ENCODE measurements at places on chromosomes 2 and 18.

DNA sequence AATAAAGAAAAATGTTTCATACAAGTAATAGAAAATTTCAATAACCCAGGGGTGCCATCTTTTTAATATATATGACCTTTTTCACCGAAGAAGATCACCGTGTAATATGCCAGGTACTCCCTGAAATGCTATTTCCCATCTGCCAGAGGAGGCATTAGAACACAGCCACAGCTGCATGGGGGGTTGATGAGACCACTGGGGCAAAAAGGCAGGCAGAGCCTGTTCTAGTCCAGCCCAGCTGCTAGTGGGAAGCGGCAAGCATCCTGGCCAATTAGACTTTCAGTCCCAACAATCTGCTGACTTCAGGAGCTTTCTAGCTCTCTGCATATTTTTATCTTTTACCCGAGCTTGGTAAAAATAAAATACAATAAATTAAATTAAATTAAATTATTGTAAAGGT lies 362.6 kb downstream of the RIT2 start:
- DNase-seq = no peak

DNA sequence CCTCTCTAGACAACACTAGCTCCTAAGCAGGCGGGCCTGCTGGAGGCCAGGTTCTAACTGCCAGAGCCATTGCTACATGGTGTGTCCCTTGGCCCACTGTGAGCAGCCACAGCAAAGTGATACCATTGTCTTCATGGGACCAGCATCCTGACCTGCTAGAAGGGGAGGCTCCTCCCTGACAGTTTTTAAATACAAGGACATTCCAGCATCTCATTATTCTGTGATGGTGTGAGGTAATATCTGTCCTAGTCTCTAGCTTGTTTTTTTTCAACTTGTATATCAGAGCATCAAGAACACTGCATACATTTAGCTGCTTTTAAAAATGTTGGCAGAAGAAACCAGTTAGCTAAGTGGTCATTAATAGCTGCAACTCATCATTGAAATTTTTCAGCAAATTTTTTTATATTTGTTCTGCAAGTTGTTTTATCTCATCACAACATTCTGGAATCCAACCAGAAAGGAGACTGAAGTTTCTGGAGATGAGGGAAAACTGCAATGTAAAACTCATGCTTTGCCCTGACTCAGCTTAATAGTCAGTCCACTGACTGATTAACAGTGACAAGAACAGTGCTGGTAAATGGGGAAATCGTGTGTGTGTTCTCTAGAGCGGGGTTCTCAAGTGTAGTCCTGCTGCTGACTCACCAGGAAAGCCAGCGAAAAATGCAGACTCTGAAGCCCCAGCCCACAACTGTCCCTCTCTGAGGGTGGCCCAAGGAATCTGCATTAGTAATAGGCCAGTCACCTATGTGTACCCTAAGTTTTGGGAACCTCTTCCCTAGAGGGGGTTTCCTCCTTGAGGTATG lies 17.8 kb downstream of the MAPRE3 start:
- peak; percentile 47 for DNase-seq

DNA sequence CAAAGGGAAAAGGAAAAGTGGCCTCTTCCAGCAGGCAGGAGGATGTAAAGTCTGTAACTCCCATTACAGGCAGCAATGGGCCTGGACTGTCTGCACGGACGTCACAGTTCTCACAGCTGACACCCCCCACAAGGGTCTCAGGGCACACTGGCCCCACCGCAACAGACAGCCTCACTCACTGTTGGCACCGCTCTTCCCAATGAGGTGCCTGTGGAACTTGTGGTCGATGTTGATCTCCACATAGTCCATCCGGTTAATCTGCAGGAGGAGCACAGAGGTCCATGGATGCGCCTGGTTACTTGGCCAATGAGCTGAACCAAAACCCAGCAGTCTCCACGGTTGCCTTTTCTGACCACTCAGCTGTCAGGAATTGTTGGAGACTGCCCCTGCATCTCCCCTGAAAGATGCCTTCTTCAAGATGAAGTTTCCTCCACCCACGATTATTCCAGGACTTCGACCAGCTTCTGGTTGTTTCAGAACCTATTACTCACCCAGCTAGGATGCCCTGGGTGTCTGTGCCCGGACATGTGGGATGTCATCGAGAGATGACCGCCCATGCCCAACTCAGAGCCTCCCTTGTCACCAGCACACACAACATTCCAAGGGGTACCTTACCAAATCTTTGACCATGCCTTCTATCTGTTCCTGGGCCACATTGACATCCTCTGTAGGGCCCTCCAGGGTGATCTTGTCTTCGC lies 62.5 kb downstream of the HDLBP start:
- DNase-seq = no peak

DNA sequence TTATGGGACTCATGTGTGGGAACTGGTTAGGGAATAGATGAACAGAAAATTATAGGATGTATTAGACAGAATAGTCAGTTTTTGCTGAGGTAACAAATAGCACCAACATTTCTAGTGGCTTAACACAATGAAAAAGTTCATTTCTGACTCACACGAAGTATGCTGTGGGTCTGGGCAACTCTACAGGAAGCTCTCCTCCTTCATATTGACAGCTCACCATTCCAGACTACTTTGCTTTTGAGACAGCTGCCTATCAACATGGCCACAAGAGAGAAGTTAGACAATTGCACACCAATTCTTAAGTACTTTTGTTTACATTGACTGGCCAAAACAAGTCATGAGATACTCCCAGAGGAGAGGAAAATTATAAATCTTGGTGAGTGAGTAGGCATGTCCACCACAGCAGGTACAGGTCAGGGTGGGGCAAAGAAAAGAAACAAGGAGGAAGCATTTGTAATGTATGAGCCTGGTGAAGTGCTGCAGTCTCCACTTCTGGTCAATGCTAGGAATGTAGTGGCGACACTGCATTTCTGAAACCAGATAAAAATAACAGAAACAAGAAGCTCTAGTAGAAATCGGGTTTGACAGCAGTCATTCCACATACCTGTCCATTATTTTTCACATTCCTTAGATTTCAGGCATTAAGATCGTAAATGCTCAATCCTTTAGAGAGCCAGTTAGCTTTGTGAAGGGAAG lies 141.6 kb downstream of the ICOS start:
- no peak for DNase-seq

DNA sequence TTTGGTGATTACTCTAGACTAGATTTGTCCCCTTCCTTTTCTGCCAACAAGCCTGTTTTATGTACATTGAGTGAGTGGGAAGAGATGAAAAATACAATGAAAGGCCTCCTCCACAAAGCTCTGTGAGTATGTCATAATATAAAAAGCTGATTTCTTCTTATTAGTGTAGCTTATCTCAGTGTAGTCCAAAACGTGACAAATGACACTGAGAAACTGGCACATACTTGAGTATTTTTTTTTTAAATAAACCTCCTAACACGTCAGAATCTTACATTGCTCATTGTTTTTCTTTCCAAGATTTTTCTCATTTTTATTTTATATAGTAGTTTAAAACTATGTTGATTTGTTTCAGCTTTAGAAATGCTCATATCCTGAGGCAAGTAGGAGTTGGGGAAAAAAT lies 17.9 kb upstream of the FIGN start:
- DNase-seq = no peak

GRCh38 chr2:236754271-236754944 lies 184.8 kb downstream of the ACKR3 start:
- DNase-seq = no peak

DNA sequence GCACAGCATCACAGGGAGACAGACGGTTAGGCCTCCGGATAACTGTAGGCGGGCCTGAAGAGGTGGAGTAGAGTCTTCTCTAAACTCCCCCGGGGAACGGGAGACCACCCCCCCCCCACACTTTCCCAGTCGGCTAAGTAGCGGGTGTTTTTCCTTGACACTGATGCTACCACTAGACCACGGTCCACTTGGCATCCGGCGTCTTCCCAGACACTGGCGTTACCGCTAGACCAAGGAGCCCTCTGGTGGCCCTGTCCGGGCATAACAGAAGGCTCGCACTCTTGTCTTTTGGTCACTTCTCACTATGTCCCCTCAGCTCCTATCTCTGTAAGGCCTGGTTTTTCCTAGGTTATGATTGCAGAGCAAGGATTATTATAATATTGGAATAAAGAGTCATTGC lies 25.7 kb upstream of the NCL start:
- no peak for DNase-seq

DNA sequence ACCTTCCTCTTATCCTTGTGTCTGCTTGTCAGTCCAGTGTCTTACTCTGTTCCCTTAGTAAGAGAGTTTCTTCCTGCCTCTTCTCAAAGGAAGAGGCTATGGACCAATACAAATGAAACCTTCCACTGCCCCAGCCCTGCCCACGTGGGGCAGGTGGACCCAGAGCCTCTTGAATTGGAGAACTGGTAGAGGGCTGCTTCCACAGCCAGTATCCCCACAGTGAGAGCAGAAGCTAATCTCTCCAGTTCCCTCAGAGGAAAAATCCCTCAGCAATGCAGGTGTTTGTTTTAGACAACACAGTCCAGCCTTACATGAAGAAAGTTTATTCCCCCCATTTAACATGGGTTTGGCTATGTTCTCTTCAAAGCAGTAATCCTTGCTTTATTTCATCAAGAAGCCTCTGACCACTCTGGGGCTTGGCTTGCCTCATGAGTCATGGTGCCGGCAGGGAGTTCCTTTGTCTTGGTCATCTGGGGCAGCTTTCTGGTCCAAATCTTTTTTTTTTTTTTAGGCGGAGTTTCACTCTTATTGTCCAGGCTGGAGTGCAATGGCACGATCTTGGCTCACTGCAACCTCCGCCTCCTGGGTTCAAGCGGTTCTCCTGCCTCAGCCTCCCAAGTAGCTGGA lies 6.5 kb upstream of the CYBRD1 start:
- no peak for DNase-seq

GRCh38 chr2:201128933-201129505 lies 13.1 kb downstream of the CFLAR start:
- DNase-seq = no peak

DNA sequence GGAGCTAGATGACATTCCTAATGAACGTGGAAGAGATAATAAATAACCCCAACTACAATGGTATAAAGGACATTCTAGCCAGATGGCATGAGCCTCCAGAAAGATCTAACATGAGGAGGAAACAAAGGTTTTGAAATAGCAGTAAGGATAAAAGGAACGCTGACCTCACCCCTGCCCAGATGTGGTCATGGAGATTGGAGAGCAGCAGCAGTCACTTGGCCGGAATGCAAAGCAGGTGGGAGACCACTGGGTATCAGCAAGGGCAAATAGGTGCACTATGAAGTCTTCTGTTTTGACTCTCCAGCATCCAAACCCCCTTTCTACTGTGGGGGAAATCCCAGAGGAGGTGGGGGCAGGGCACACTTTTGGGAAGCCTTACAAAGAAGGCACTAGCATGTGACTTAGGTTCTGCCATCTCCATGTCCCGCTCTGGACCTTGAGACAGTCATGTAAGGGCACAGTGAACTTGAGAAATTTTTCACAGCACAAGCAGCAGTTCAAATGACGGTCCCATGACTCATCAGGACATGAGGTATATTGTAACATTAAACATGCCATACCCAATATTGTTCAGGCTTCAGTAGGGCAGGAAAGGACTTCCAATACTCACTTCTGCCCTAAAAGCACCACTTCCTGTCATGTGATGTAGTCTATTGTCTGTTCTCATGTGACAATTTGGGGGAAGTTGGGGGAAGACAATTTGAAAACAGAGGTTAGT lies 55.2 kb downstream of the METTL4 start:
- peak; percentile 87 for DNase-seq

DNA sequence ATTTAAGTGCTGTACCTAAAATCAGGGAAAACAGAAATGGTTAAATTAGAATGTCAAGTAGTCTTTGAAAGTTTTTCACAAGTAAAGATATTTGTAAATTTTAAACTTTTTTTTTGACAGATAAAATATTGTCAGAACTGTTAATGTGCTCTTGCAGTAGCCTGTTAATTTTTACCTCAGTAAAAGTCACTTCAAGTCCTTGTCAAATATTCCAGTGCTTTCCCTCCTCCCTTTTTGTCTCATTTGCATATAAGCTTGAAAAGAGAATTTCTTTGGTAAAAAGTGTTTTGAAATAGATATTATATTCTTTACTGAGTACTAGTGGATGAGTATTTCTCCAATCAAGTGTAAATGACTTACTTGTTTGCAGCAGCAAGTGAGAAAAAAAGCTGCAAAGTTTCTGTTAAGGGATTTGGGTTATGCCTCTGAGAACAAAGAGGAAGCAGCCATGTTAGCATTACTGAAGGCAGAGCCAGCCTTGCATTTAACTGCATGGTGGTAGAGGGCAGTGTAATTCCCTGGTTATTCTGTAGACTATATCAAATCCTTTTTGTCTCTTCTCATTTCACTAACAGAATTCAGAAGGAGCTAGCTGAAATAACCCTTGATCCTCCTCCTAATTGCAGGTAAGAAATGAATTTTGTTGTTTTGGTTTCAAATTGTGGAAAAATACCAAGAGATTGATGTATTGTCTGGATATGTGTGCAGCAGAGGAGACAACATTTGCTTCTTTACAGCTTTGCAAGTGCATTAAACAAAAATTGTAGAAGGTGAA lies 3.2 kb downstream of the UBE2E3 start:
- DNase-seq = no peak

GRCh38 chr2:227152093-227152766 lies 11.8 kb downstream of the COL4A4 start:
- DNase-seq = peak; percentile 44

DNA sequence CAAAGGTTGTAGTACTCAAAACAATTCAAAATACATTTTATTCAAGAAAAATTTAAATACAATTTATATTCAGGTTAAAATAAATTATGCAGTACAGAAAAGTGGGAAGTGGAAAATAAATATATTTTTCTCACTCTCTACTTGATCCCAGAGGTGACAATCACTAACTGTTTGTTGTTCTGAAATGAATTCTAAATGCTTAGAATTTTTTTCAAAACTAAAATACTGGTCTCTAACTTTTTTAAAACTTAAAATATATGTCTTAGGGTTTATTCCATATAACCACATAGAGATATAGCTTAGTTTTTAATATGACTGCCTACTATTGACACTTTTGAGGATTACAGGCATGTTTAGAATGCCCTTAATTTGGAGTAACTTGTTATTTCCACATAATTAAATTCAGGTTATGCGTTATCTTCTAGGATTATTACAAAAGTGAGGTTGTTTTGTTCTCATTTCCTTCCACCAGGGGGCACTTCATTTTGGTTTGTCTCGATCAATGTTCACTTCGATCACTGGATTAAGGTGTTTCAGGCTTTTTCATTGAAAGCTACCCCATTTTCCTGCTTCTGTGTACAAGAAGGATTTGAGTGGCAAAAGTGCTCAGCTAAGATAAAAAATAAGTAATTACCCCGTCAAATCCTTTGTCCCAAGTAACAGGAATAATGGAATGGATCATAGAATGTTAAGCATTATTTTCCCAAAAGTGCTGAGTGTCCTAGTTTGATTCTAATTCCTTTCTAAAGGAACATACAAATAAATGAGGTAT lies 27.1 kb upstream of the TFPI start:
- peak; percentile 13 for DNase-seq

- no peak for DNase-seq
Measured at GRCh38 chr18:32867330-32867729, 94.5 kb upstream of the KLHL14 start.

- DNase-seq = no peak
Measured at GRCh38 chr2:6139142-6139541, 447.0 kb downstream of the SOX11 start.

DNA sequence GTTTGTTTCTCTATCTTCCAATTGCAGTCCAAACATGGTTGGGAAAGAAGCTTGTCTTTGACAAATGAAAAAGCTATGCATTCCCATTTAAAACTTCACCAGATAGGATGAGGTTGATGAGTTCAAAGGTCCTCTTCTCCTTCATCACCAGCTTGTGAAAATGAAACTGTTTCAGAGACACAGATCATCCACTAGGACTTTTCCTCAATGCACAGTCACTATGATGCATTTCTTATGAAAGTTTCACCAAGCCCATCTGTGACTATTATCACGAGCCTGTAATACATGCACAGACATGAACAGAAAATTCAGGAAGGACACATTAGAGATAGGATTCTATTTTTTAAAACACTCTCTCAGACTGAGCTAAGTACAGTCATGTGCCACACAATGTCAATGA lies 644.4 kb downstream of the PLCL1 start:
- DNase-seq = no peak

Measured in skeletal muscle cell (primary cell).